Lower leg skin (tissue), 4 donors: ENCODE measurements at places on chromosomes 7 and 10. TPM values are rescaled to one million over a fixed set of nuclear protein-coding genes. Genes with fewer than 3 reads are reported as not detected.

OR2A5 gene
- total RNA-seq: not detected

OR9A2 gene
- not detected for total RNA-seq

THNSL1 gene
- 1.5 TPM for total RNA-seq

PVRIG gene
- total RNA-seq: 0.51 TPM

DNA sequence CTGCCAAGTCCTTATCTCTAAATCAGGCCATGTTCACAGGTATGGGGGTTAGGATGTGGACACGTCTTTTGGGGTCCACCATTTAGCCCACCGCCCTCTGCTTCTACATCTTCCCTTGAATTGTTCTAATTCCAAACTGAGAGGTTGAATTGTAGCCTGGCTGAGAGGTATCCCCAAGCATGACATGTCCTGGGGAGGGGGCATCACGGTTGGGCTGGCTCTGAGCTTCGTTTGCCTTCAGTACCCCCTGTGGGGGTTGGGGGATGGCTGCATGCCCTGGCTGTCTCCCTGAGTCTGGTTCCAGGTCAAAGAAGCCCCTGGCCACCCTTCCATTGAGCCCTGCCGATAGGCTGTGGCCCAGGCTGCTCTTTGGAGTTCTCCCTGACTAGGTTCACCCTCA, 204.6 kb downstream of the GLRX3 start:
- no peak for DNase-seq

GRCh38 chr10:69715156-69715898, 85.3 kb downstream of the FAM241B start:
- no peak for DNase-seq

DNA sequence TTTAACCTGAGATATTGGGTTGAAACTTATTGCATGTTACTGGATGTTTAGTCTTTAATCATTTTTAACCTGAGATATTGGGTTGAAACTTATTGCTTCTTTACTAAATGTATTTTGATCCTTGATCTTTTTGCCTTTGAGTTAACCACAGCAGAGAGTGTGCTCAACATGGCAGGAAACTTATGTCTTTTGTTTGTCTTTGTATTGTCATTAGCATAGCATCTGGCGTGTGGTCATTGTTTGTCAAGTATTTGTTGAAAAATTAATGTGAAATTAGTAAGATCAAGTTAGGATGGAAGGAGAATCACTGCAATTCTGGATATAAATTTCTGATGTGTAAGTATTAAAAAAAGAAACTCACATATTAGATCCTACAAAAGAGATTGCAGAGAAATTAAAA, 8.2 kb downstream of the MRC1 start:
- DNase-seq: no peak

DNA sequence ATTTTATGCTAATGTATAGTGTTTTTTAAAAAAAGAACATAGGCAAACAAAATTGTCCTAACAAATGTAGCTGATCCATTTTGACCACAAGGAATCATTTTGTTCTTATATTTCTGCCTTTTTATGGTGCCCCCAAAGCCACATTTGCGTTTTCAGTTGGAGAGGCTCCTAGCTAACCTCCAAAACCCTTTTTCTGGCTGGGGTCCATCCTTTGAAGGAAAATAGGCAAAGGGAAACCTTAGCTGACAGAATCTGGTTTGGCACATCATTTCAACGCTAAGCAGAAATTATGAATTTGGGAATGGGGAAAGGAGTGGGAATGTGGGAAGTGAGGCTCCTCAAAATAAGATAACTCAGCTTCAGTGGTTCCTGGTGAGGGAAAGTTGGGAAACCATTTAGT, 25.6 kb upstream of the SLC25A13 start:
- DNase-seq: no peak
